ENCODE measurements at places on chromosomes 11 and 22.
A peak's percentile ranks its signal among the peaks of the same experiment; 100 is the strongest.

DNA sequence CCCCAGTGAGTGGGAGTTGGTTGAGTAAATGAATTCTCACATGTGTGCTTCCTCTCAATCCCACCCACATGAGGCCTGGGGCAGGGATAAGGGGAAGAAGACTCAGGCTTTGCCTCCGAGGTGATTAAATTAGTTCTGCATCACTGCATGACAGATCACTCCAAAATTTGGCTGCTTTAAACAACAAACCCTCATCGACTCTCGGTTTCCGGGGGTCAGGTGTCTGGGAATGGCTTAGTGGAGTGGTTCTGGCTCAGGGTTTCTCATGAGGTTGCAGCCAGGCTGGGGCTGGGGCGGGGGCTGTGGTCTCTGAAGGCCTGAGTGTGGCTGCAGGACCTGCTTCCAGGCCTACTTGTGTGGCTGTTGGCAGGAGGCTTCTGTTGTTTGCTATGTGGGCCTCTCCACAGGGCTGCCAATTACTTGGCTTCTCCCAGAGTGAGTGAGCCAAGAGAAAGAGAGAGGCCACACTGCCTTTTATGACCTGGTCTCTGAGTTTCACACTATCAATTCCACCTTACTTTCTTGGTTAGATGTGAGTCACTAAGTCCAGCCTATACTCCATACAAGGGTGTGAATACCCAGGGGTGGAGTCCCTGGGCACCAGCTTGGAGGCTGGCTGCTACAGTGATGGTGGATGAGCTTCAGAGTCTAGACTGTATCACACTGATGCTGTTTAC, 15.9 kb downstream of the MOGAT2 start:
- no peaks in the 10 kb centered on the region for H3K27me3 ChIP-seq
- DNase-seq: no peak
- no peaks in the 10 kb centered on the region for H3K36me3 ChIP-seq
- H3K4me1 ChIP-seq: no peaks in the 10 kb centered on the region
- no peak overlapping the region for H3K27ac ChIP-seq

- H3K36me3 ChIP-seq: no peaks in the 10 kb centered on the region
- no peak for DNase-seq
- H3K27me3 ChIP-seq: peaks cover 2% of the 10 kb centered on the region
- H3K4me3 ChIP-seq: no peak overlapping the region
Observed at GRCh38 chr11:122599434-122599833, 56.1 kb upstream of the UBASH3B start.

- no peak overlapping the region for H3K27ac ChIP-seq
- no peaks in the 10 kb centered on the region for H3K4me1 ChIP-seq
- no peak for DNase-seq
- no peaks in the 10 kb centered on the region for H3K27me3 ChIP-seq
- H3K4me3 ChIP-seq: no peak overlapping the region
Observed at GRCh38 chr22:47020166-47020565, 257.7 kb downstream of the TBC1D22A start.

- no peak overlapping the region for H3K4me3 ChIP-seq
- H3K4me1 ChIP-seq: no peaks in the 10 kb centered on the region
- no peak for DNase-seq
- H3K27me3 ChIP-seq: peaks cover 3% of the 10 kb centered on the region
- H3K27ac ChIP-seq: no peak overlapping the region
Observed at GRCh38 chr11:75083217-75083605, 13.5 kb downstream of the OR2AT4 start.

GRCh38 chr22:40220316-40221054, 42.8 kb downstream of the TNRC6B start:
- no peak for DNase-seq
- peaks cover 93% of the 10 kb centered on the region for H3K4me1 ChIP-seq

DNA sequence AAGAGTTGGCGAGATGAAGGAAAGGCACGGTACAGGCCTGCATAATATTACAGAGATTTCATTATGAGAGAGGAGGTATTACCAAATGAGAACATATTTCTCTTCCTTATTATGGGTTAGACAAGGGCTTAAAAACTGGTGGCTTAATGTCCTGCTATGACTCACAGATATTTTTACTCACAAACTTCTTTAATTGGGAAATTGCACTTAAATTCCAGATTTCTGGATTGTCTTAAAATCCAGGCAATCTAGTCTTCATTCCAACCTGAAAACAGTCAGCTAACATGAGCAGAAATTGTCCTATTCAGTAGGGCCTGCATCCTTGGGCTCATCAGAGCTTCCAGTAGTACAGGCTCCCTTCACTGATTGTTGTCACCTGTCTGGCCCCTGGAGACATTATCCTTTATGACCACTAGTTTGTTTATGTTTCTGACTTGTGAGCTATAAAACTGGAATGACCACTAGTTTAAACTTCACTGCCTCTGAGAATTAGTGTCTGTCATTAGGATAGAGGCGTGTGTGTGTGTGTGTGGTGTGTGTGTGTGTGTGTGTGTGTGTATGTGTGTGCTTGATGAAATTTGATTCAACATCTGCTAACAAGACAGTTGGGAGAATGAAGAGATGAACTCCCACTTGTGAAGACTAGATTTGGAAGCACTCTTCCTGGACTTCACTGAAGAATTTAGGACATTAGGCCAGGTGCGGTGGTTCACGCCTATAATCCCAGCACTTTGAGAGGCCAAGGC, 25.1 kb downstream of the DBX1 start:
- H3K27me3 ChIP-seq: peaks cover 21% of the 10 kb centered on the region
- H3K4me1 ChIP-seq: peaks cover 12% of the 10 kb centered on the region
- H3K4me3 ChIP-seq: no peak overlapping the region
- DNase-seq: no peak
- no peaks in the 10 kb centered on the region for H3K36me3 ChIP-seq

DNA sequence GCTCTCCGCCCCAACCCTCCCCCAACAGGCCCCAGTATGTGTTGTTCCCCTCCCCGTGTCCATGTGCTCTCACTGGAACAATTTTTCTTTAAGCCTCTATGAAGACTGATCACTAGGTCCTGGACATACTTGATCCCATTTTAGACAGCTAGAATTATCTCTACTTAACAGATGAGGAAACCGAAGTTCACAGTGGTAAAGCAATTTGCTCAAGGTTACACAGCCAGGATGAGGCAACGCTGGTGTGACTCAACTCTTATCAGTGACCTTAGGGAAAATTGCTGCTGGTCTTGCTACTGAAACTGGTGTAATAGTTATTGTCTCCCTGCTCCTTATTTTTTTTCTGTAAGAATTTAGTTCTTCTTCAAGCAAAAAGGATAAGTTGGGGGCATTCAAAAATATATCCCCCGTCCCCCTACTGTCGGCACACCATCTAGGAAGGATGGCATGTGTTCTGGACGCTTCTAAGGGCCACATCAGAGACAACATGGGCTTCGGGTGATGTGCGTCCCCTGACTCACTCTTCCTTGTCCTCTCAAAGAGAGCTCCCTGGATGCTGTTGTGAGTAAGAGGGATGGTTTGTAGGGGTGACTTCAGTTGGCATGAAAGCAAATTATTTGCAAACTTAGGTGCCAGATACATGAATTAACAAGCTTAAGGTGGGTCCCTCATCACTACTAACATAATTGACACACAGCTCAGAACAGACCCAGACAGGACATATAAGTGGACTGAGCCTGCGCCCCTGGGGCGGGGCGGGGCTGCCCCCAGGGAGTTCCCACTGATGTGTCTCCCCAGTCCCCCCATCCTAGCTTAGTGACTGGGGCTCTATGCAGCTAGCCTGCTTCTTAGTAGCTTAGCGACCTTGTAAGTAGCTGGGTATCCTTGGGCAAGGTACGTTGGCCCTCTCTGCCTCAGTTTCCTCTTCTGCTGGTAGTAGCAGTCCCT, 23.6 kb upstream of the ALX4 start:
- H3K27me3 ChIP-seq: peaks cover 22% of the 10 kb centered on the region
- no peak overlapping the region for H3K4me3 ChIP-seq
- no peaks in the 10 kb centered on the region for H3K4me1 ChIP-seq
- H3K27ac ChIP-seq: no peak overlapping the region
- H3K36me3 ChIP-seq: no peaks in the 10 kb centered on the region

DNA sequence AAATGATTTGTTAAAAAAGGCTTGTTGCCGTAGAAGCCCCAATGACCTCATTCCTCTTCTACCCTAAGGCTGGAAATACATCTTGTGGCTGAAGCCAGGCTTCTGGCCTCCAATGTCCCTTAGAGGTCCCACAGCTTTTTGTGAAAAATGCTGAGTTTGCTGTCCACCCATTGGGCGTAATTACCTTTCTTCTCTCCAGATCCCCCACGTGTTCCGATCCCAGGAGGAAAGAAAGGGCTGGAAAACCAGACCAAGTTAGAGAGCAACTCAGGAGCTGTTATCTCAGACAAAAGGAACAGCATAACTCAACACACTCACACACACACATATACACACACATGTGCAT, 154.2 kb downstream of the MIAT start:
- DNase-seq: no peak
- H3K27ac ChIP-seq: no peak overlapping the region
- H3K36me3 ChIP-seq: peaks cover 3% of the 10 kb centered on the region
- H3K4me1 ChIP-seq: no peaks in the 10 kb centered on the region
- no peak overlapping the region for H3K4me3 ChIP-seq
- H3K27me3 ChIP-seq: no peaks in the 10 kb centered on the region

DNA sequence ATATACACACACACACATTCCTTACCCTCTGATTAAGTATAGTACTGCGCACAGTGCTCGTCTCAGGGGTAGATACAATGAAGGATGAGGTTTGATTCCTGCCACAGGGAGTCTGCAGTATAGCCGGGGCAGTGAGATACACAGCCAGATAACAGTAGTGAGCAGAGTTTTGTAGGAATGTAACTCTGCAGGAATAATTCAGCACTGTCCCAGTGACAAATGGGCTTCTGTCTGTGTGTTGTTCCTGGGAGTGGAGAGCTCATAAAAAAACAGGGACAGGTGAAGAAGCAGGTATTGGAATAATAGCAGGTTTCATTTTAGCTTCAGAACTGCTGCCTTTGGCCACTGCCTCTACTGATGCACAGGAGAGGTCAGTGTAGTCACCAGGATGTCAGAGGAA, 85.3 kb upstream of the OR9Q1 start:
- H3K4me1 ChIP-seq: no peaks in the 10 kb centered on the region
- no peak for DNase-seq
- H3K27me3 ChIP-seq: no peaks in the 10 kb centered on the region
- H3K4me3 ChIP-seq: no peak overlapping the region
- H3K36me3 ChIP-seq: no peaks in the 10 kb centered on the region

DNA sequence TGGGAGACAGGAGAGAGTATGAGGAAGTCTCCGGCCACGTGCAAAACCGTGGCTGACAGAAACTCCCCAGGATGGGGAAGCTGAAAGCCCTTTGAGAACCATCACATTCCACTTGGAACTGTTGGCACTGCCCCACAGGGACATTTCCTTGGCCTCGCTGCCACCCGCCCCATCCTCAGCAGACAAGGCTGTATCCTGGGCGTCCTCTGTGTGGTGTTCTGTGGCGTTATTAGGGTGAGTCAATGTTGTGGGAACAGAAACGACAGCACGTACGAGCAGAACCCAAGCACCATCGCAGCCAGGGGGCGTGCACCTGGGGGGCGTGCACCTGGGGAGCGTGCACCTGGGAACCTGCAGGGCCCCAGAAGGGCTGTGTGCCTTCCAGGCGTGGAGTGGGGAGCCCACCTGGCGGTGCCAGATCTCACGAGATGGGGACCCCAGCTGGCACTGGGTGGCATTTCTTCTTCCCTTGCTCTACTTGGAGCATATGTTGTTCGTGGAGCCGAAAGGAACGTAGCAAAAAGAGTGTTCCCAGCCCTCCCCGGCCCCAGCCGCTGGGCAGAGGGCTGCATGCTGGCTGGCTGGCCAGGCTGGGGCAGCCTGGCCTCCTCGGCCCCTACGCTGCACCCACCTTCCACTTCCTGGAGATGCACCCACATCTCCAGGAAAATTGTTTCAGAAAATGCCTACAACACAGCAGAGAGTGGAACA, 35.4 kb downstream of the NFAM1 start:
- no peak overlapping the region for H3K27ac ChIP-seq
- DNase-seq: no peak
- peaks cover 16% of the 10 kb centered on the region for H3K4me1 ChIP-seq
- no peaks in the 10 kb centered on the region for H3K36me3 ChIP-seq
- H3K27me3 ChIP-seq: no peaks in the 10 kb centered on the region

DNA sequence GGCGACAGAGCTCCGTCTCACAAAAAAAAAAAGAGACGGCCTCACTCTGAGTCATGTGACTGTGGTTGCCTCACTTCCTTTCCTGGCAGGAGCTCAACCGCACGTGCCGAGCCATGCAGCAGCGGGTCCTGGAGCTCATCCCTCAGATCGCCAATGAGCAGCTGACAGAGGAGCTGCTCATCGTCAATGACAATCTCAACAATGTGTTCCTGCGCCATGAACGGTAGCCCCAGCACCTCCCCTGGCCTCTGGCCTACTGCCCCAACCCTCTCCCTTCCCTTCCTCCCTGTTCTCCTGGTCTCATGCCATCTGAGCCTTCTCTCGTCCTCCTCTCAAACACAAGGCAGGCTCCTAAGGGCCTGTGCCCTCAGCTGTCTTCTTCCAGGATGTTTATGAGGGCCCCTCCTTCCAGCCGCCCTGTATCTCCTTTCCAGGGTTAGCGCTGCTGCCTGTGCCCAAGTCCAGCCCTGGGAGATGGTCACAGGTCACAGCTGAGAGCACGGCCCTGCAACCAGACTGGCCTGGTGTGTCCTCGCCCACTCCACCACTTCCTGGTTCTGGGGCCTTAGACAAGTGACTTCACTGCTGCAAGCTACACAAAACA, 30.7 kb downstream of the TOM1 start:
- peaks cover 55% of the 10 kb centered on the region for H3K4me1 ChIP-seq
- H3K4me3 ChIP-seq: no peak overlapping the region
- DNase-seq: peak; percentile 60
- H3K27me3 ChIP-seq: no peaks in the 10 kb centered on the region
- peak overlapping the region; percentile 64 for H3K27ac ChIP-seq

- H3K4me1 ChIP-seq: no peaks in the 10 kb centered on the region
- H3K27me3 ChIP-seq: no peaks in the 10 kb centered on the region
- DNase-seq: no peak
Observed at GRCh38 chr22:29112681-29113080, 39.8 kb downstream of the KREMEN1 start.

GRCh38 chr11:113876798-113877669, 1.7 kb upstream of the USP28 start:
- H3K27ac ChIP-seq: no peak overlapping the region
- no peak overlapping the region for H3K4me3 ChIP-seq

- no peaks in the 10 kb centered on the region for H3K27me3 ChIP-seq
- H3K27ac ChIP-seq: no peak overlapping the region
- H3K36me3 ChIP-seq: peaks cover 87% of the 10 kb centered on the region
- no peak for DNase-seq
- no peak overlapping the region for H3K4me3 ChIP-seq
- H3K4me1 ChIP-seq: peaks cover 11% of the 10 kb centered on the region
Observed at GRCh38 chr11:74845978-74846517, 97.4 kb downstream of the RNF169 start.

GRCh38 chr22:44179989-44180705, 578 bp upstream of the PARVG start:
- no peak overlapping the region for H3K4me3 ChIP-seq
- H3K4me1 ChIP-seq: peaks cover 31% of the 10 kb centered on the region
- peaks cover 15% of the 10 kb centered on the region for H3K36me3 ChIP-seq
- no peak for DNase-seq

DNA sequence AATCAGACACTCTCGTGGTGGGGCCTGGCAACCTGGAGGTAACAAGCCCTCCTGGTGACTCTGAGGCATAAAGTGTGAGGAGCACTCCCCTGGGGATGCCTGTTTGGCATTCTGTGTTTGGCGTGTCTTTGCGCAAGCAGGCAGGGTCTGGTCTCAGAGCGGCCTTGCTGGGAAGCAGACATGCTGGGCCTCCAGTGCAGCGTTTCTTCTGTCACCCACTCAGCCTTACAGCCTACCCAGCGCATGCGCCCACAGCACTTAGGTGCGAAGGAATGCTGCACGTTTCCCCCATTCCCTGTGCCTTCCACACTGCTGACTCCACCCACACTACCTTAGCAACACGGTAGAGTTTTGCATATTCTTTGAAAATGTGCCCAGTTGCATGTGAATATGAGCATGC, 7.4 kb upstream of the CXCR5 start:
- no peaks in the 10 kb centered on the region for H3K36me3 ChIP-seq
- H3K4me3 ChIP-seq: peak overlapping the region; percentile 13
- peaks cover 90% of the 10 kb centered on the region for H3K4me1 ChIP-seq
- no peak for DNase-seq
- no peaks in the 10 kb centered on the region for H3K27me3 ChIP-seq
